Iris pigment epithelial cell (primary cell): ENCODE measurements at places on chromosomes 11 and 22.

GRCh38 chr11:14422052-14422813 is 63.2 kb upstream of the RRAS2 start:
- DNase-seq: peak; percentile 100

- no peak for DNase-seq
Observed at GRCh38 chr11:46684367-46684766, 16.1 kb downstream of the ARHGAP1 start.

DNA sequence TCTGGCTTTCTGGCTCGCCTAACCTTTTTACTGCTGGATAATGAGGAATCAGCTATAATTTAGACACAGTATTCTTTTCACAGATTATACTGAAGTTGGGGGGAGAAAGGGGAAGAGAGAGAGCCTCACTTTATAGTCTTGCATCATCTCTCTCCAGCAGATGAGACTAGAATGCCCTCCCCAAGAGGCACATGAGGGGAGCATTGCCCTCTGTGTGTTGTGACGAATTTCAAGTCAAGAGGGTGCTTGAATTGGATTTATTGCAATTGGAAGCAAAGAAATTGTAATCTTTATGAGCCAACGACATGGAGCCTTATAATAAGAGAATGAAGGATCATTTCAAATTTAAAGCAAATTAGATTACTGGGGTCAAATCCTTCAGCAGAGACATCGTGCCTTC is 17.6 kb upstream of the CADM1 start:
- DNase-seq: no peak

DNA sequence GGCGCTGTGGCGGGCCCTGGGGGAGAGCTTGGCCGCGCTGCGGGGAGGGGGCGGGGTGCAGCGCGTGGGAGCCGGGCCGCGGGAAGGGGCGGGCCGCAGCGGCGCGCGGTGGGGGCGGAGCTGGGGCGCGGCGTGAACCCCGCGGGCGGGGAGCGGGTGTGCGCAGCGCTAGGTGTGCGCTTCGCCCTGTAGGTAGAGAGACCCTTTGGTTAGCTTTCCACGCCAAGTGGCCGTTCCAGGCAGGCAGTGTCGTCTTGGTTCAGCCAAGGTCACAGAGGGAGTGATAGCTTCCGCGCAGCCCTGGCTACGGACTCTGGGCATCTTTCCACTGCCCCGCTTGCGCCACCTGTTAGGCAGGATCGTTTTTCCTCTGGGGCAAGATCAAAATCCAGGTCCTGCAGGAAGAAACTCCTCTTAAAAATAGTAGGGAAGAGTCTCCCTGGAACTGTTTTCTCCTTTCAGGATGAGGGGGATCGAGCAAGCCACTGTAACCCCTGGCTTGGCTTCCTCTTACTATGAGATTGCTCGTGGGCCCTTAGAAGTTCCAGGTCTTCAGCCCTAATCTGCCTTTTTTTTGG is 434 bp downstream of the BANF1 start:
- DNase-seq: peak; percentile 48

DNA sequence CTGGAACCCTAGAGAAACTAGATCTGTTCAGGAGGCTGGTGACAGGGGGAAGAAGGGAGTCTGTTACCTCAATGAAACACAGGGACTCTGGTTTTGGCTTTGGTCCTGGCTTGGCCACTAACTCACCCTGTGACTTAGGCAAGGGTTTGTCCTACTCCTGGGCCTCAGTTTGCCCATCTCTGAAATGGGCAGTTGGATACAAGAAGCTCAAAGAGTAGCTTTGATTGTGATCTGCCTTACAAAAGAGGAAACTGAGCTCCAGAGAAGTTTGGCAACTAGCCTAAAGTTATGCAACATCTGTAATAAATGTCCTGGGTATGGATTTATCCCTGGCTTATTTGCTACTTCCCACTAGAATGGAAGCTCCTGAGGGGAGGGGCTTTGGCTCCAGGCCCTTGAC is 24.0 kb upstream of the LMO1 start:
- DNase-seq: no peak

DNA sequence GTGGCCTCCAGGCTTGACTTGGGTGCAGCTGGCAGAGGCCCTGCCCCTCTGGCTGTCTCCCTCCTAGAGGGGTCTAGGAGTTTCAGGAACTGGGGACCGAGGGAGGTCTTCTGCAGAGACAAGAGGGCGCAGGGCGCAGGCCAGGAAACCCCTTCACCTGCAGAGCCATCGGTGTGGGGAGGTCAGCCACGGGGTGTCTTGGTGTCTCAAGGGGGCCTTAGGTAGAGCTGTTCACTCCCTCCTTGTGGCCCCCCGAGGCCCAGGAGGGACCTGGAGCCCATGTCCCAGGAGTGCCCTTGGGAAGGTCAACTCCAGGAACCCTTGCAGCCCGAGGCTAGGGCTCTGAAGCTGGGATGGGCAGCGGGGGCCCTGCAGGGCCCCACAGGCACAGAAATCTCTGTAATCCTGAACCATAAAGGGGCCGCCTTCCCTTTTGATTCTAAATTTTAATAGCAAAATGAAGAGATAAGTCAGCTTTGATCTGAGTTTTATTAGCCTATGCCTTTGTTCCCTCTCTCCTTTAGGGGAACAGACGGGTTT is 31.4 kb upstream of the TH start:
- no peak for DNase-seq

DNA sequence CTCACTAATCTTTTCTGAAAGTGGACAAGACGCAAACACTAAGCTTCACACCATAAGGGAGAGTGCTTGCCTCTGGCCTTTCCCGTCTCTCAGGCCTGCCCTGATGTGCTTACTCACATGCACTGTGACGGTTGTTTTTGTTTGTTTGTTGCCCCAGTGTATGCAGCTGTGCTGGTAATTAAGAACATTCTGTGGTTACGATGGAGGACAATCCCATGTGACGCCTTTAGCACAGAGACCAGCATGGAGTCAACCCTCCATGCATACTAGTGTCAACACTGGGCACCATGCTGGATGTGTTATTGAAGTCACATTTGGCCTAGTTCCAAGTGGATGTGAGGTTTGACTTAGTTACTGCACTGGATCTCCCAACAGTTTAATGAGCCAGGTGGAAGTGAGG is 27.8 kb upstream of the CDON start:
- no peak for DNase-seq

DNA sequence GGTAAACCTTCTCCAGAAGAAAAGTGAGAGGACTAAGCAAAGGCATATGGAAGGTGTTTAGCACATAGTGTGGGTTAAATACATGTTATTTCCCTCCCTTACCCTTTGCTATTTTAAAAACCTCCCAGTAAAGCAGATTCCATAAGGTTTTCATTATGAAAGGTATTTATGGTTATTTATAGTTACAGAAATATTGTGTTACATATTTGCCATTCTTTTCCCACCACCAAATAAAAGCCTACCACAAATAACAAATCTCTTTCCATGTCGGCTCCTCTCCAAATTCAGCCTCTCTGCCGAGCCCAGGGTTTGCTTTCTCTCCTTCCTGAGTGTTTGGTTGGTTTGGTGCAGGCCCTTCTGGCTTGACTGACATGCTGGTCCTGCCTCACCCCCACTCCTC is 64.4 kb downstream of the INSC start:
- peak; percentile 35 for DNase-seq

DNA sequence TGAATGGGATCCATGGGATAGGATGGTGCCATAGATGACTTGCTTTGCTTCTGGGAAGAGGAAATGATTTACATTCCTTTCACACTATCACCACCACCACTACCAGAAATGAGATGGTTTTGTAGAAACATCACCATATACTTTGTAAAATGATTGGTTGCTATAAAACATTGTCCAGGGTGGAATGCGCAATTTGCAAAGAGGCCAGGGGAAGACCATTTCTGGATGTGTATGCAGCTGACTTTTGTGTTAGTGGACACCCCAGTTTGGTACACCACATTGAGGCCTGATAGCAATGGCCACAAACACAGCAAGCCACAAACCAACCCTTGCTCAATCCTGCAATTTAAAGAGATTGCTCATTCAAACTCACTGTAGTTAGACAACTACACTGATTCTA is 56.7 kb upstream of the RCN1 start:
- DNase-seq: peak; percentile 99

DNA sequence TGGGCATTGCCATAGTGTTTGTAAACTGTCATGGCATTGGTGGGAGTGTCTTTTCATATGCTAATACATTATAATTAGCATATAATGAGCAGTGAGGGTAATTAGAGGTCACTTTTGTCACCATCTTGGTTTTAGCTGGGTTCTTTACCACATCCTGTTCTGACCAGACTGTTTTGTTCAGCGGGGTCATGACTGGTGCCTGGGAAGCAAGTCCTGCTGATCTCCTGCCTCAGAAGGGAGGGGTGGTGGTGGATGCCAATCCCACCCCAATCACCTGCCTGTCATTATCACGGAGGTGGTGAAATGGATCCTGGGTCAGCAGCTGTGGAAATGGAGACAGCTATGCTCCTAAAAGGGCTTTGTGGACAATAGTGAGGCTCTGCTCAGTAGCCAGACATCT is 31.2 kb downstream of the IL18 start:
- DNase-seq: no peak

- DNase-seq: peak; percentile 70
Observed at GRCh38 chr11:27977031-27977430, 130.9 kb downstream of the KIF18A start.

DNA sequence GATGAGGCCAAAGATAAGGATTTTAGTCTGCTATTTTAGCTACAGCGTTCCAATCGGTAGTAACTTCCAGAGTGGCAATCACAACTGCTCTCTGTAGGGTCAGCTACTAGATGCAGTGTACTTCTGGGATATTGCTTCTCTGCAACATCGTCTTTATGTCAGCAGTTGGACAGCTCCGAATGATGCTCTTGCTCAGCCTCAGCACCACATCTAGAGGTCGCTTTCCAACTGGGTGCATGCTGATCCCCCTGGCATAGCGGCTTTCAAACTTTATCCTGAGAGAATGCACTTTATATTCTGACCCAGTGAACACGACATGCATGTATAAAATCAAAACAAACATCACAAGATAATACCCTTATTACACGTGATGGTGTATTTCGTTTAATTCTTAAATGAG is 219.6 kb downstream of the C11orf87 start:
- DNase-seq: peak; percentile 57

- DNase-seq: peak; percentile 52
Observed at GRCh38 chr11:111982019-111982464, 43.2 kb upstream of the DLAT start.

- DNase-seq: peak; percentile 99
Observed at GRCh38 chr11:28836285-28837081, 728.3 kb downstream of the METTL15 start.

DNA sequence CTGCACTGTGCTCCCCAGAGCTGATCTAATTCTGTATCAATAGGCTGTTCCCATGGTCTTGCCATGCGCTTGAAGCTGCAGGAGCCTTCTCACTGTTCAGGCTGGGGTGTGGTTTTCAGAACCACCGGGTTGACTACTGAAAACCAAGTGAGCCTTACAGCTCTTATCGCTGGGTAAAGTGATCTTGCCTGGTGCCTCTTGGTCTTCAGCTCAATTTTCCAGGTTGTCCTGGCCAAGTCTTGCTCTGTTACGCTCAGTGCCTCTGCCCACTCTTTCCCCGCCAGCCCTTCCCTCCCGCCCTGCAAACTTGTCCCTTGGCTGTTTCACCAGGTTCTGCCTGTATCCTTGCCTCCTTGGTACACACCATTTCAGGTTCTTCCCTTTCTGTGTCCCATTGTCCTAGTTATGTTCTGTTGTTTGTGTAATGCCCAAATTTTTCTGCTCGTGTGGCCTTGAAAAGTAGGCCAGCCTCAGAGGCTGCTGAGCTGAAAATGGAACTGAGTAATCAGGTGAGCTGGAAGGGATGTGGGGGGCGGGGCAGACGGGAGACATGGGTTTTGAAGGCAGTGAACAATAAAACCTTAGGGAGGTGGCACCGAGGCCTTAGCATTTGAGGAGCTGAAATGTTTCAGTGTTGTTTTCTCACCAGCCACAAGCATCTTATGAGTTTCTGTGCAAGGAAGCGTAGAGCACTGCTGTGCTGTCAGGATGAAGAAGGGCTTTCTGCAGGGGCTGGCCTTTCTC is 11.2 kb downstream of the PEX26 start:
- DNase-seq: no peak

DNA sequence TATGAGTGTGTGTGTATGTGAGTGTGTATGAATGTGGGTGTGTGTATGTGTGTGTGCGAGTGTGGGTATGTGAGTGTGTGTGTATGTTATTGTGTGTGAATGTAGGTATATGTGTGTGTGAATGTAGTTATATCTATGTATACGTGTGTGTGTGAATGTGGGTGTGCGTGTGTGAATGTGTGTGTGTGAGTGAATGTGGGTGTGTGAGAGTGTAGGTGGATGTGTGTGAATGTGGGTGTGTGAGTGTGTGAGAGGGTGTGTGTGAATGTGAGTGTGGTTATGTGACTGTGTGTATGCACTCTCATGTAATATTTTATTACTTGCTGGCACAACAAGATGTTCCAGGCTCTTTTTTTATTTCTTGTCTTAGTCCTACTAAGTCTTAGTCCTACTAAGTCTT is 513.4 kb upstream of the B3GAT1 start:
- no peak for DNase-seq

DNA sequence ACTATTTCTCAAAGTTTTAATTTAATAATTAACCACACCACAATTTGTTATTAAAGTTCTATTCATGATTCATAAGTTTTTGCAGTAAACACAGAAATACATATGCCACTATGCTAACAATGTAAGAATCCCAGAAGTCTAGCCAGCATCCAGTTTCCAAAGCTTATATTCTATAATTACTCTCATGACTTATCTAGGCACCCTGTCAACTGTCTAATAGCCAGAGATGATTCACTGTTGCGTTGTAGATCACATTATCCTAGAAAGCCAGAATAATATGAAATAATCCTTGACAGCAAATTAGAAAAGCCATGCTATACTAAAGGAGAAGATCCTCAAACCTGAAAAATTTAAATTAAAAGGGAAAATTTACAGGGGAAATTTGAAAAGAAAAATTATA is 141.0 kb downstream of the SOX6 start:
- DNase-seq: no peak

DNA sequence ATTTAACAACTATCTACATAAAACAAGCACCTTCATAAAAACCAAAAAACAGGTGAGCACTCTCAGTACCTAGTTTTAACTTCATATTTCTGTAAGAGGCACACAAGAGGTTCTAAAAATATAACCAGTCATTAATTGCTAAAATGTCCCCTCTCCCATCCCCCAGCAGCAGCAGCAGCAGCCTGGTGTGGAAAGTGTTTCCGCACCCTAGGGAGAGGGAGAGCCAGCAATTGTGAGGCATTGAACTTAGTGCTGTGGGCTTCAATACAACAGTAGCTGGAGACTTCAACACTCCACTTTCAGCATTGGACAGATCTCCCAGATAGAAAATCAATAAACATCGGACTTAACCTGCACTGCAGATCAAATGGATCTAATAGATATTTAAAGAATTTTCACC is 1158.5 kb downstream of the JRKL start:
- DNase-seq: no peak
